CD4-positive, CD25-positive, alpha-beta regulatory T cell (primary cell): ENCODE measurements at places on chromosomes 5 and 9. TPM values are rescaled to one million over a fixed set of nuclear protein-coding genes. Genes with fewer than 3 reads are reported as not detected.

GRCh38 chr9:132864691-132865090 is 13.4 kb downstream of the AK8 start:
- DNase-seq = no peak

- DNase-seq = no peak
Observed at GRCh38 chr5:881551-881935, 11.1 kb downstream of the BRD9 start.

DNA sequence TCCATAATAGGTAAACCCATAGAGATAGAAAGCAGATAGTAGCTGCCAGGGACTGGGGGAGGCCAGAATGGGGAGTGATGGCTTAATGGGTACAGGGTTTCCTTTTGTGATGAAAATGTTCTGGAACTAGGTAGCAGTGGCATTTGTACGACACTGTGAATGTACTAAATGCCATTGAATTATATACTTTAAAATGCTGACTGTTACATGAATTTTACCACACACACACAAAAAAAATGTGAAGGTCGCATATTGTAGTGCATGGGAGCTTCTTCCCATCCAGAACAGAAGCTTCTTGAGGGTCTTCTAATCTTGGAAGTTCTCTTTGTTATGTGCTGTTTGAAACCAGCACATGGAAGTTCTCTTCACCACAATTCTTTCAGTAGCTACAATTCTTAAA is 19.9 kb upstream of the ANP32B start:
- DNase-seq = no peak

DNA sequence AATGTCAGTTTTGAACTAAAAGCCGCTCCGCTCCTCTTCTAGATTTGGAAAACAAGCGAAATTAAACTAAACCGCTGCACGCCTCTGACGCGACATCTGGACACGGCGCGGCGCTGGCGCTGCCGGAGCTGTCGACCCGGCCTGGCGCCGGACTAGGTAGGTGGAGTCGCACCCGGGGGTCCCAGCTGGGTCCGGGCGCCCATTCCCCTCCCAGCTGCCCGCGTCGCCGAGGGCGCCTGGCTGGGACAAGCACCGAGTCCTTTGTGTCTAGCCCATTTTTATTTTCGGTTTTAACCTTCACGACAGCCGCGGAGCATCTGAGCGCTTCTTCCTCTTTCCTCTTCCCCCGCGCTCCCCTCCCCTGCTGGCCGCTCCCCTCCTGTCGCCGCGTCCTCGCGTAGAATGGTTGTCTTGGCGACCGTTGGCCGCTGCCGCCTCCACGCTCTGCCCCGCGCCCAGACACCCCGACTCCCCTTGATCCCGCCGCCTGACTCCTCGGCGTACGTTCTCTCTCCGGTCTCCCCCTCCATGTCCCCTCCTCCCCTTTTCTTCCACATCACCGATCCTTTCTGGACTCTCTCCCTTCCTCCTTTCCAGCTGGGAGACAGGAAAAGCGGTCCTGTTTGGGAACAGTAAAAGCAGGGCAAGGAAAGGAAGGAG is 545 bp downstream of the CDKN2B-AS1 start:
- peak; percentile 83 for DNase-seq

PARP8 gene
- total RNA-seq = 217 TPM

DNA sequence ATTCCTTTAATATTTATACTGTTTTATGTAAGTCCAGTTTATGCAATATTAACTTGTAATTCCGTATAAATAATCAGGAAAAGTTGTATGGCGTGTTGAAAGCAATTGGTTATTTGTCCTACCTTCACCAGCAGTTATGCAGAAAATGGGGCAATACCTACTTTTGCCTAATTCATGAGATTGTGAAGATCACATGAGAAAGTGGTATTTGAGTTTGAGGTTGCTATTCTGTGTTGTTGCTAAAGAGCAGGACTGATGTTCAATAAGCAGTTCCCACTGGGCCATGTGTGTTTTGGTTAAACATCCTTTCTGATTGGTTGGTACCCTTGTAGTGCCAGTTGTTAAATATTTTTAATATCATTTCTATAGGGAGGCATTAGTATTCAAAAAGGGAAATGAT is 3.2 kb downstream of the TGFBR1 start:
- DNase-seq = no peak

ADAMTS19 gene
- total RNA-seq = not detected
